ENCODE measurements at places on chromosomes 7 and 10.
A peak's percentile ranks its signal among the peaks of the same experiment; 100 is the strongest.

DNA sequence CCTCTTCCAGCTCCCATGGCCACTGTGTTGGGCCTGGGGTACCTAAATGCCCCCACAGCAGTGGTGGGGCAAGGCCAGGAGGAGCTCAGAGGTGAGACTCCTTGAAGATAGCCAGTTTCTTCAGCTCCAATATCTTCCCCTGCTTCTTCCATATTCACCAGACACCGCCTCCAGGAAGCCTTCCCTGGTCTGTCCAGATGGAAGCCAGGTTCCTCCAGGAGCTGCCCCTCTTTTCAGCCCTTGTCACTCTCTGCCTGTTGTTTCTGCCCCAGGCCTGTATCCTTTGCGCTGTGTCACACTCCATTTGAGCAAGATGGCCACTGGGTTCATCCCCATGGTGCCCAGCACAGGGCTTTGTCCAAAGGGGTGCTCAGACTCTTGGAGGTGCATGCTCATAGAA is 127.7 kb downstream of the MYL10 start:
- DNase-seq: no peak

GRCh38 chr7:5429253-5429856 is 5.7 kb upstream of the TNRC18 start:
- peak; percentile 47 for DNase-seq

DNA sequence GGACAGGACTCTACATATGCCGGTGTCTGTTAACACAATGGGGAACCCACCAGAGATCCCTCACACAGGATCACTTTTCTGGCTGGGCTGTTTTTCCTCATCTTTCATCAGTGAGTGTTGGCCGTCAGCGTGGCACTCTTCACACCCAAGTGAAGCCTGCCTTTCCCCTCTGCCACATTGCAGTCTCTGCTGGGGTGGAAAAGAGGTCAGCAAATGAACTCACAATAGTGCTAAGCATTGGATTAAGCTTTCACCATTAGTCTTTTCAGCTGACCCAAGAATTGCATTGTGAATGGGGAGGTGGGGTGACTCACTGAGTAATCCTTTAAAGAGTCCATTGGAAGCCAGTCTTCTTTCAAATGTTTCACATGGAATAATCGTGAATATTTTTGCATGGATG is 143.0 kb downstream of the KIAA1217 start:
- DNase-seq: peak; percentile 31

- peak; percentile 37 for DNase-seq
These were observed 110.4 kb downstream of the SFMBT2 start for GRCh38 chr10:7300384-7300971.

GRCh38 chr10:42850931-42851330 is 68.3 kb downstream of the BMS1 start:
- DNase-seq: peak; percentile 3
